ENCODE measurements at places on chromosomes 2 and 18.
A peak's percentile ranks its signal among the peaks of the same experiment; 100 is the strongest.

DNA sequence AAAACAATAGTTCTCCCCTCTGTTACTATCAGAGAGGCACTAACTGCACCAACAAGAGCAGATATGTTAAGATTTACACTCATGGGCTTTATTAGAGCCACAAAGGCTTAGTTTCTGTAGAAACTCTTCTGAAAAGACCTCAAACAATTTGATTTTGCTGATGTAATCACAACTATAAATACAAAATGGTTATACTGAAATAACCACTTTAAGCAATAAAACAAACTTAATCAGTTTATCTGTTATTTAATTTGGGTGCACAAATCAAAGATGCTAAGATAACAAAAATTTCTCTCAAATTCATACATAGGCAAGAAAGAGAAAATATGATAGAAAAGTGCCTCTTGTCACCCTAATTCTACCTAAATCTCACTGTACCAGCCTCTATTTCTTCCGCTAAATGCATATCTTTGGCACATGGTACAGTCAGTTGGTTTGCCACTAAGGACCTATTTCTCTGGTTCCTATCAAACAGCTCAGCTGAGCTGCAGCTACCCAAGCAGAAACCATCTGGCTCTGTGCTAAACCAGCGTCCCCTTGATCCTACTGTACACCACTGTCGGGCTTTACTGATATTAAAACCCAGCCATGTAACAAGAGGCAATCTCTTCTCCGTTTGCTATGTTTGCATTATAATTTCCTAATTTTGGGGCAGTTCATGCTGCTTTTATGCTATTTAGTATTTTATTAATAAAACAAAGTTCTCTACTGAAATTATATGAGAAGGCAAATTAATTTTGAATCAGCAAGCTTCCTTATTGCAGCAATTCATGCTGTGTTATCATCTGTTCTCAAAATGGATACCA, 60.1 kb downstream of the CWC22 start:
- DNase-seq = no peak

GRCh38 chr2:3266925-3267867, 110.4 kb downstream of the EIPR1 start:
- DNase-seq = no peak

- no peak for DNase-seq
Observed at GRCh38 chr18:13539050-13539449, 187.3 kb downstream of the FAM210A start.

GRCh38 chr2:134261398-134262131, 7.7 kb downstream of the MGAT5 start:
- peak; percentile 67 for DNase-seq

DNA sequence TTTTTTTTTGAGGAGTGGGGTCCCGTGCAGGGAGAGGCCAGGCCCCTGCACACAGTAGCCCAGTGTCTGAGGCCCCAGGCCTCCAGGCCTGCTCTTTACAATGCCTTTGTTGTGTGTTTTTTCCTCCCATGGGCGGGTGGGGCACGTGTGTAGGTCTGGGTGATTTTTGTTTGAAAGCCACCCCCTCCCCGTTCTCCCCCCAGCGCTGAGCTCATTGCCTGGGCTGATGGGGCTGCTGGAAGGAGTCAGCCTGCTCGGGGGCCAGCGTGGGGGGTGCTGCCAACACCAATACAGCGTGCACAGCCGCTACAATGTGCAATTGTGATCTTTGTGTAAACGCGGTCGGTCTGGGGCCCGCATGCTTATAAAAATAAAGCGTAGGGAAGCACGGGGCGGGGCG, 142.7 kb downstream of the DYSF start:
- DNase-seq = no peak

DNA sequence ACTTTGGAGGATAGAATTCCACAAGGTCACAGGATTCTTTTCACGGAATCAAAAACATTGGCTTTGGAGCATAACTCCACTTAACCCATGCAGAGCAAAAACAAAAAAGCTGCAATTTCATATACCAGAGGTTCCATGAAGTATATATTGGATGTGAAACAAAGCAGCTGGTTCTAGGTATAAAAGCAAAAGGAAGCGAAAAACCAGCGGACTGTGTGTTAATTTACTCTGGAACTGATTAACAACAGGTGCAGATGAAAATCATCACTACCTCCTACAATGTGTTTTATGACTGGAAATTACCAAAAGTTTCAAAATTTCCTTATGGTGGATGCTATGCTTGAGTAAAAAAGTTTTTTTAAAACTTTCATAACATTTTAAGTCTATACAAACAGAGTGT, 54.4 kb upstream of the LINC00305 start:
- DNase-seq = no peak

- DNase-seq = no peak
Observed at GRCh38 chr2:68889500-68889899, 18.3 kb upstream of the BMP10 start.

GRCh38 chr2:223046470-223047040, 5.4 kb upstream of the KCNE4 start:
- no peak for DNase-seq

GRCh38 chr18:5726011-5726410, 169.3 kb downstream of the TMEM200C start:
- no peak for DNase-seq

- DNase-seq = no peak
Observed at GRCh38 chr2:241843321-241844065, 15.2 kb downstream of the PDCD1 start.

- no peak for DNase-seq
Observed at GRCh38 chr2:205020673-205021072, 475.4 kb downstream of the PARD3B start.

DNA sequence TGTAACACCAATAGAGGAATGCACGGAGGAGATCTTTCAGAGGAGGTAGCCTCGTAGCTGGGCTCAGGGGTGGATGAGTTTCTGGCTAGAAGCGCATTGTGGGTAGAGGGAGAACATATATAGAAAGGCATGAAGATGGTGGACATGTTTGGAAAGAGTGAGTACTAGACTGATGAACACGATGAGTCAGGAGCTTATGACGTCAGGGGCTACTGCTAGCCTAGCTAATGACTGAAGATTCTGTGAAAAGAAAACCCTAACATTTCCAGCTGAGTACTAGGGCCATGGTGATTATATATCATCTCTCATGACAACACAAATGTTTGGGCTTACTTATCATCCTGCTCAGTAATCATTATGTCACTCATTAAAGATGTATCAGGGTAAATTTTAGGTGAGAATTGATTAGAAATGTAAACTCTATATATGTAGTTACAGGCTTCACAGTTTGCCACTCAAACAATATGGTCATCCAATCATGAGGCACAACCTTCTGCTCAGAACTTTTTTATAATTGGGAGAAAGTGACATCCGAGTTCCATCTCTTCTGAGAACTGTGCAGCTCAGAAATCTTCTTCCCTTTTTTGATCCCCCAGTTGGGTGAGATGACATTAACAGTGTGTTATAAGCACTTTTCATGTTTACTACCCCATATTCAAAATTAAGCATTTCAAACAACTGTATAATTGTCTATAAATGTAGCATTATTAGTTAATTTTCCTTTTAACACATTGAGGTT, 22.2 kb upstream of the IL1RN start:
- DNase-seq = no peak

GRCh38 chr2:9950521-9951271, 797 bp upstream of the GRHL1 start:
- peak; percentile 50 for DNase-seq

DNA sequence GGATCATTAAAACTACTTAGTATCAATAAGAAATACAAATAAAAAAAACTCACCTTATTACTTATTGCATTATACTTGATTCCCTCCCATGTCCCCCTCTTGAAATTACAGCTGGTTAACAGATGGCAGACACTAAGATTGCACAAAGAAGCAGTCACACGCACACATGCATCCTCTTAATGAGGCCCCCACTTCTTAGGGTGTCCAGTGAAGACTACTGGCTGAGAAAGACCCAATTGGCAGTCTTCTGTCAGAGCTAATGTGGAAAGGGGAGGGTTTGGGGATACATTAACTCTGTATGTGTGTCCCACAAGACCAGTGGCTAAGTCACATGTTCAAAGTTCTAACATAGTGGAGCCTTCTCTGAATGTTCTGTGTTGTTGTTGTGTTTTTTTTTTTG, 210.7 kb downstream of the MTX2 start:
- DNase-seq = no peak

GRCh38 chr2:96949701-96950350, 36.6 kb downstream of the FAM178B start:
- DNase-seq = no peak
